T47D (cell line): ENCODE measurements at places on chromosomes 7 and 10.
A peak's percentile ranks its signal among the peaks of the same experiment; 100 is the strongest.

GRCh38 chr7:12719141-12719919 lies 31.9 kb downstream of the ARL4A start:
- no peak for DNase-seq

- peak; percentile 35 for DNase-seq
Measured at GRCh38 chr10:88555190-88555908, 27.8 kb downstream of the RNLS start.

DNA sequence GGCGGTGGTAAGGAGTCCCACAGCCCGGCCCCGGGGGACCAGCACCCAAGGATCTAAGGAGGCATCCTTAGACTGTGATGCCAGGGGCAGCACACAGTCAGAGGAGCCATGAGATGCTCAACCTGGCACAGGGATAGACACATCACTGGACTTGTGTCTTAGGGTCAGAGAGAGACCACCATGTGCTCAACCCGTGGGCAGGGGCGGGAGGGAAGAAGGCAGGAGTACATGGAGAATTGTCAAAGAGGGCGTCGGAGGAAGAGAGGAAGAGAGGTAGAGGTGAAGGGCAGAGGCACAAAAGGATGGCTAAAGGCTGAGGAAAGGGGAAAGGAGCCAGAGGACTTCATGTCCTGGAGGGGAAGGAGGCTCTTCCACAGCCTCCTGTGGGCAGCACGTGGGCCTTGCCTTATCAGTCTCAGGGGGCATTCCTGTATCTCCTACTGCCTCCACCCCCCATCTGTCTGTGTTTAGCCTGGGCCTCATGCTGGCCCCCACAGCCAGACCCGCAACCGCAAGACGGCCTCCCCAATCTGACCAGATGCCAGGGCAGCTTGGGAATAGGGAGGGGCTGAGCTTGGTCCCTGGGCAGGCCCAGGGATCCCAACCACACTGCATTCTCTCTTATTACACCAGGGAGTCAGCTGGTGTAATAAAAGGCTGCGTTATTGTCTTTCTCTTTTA lies 2.2 kb downstream of the ADCY1 start:
- no peak for DNase-seq

DNA sequence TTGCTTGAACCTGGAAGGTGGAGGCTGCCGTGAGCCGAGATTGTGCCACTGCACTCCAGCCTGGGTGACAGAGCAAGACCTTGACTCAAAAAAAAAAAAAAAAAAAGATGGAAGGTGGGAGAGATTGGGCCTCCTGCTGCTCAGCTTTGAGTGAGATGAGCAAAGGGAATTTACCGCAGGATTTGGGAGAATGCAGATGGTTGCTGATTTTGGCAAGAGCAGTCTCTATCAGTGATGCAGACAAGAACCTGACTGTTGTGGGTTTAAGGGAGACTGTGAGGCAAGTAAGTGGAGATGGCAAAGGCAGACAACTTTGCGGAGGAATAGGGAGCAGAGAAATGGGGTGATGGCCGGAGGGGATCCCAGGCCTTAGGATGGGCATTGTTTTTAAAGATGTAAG lies 1140.8 kb upstream of the AUTS2 start:
- DNase-seq: no peak

DNA sequence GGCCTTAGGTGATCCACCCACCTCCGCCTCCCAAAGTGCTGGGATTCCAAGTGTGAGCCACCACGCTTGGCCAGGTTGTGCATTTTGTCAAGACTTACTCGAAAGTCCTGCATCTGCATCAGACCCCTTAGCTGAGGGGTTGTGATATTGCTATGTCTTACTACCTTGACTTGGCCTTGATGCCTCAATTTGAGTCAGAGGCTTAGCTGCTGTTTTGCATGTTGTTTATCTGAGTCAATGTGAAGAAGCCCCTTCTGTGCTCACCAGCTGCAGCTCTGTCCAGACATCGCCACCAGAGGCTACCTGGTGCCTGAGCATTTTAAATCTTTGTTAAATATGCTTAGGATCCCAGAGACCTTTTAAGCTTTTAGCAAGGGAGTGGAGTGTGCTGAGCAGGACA lies 18.1 kb downstream of the UBE2D4 start:
- DNase-seq: no peak

GRCh38 chr10:50788951-50789945 lies 49.5 kb downstream of the ASAH2B start:
- DNase-seq: peak; percentile 50
